ENCODE measurements at places on chromosomes 2 and 18.

- no peak for DNase-seq
These were observed 1.9 kb upstream of the ODC1 start for GRCh38 chr2:10449838-10450691.

DNA sequence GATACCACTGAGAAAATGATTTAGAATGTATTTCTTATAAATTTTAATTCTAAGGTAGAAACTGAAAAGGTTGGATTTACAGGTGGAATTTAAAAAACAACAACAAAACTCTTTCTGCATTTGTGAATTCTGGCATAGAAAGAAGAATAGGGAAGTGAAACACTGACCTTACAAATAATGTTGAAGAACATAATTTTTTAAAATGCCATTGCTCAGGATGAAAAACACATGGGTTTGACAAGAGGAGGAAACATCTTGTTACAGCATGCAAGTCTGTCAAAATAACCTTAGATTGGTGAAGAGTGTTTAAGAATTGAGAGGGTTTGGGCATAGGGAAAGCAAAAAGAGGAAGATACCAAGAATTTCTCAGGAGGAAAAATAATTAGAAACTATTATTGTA lies 184.3 kb downstream of the UBE2E3 start:
- no peak for DNase-seq

DNA sequence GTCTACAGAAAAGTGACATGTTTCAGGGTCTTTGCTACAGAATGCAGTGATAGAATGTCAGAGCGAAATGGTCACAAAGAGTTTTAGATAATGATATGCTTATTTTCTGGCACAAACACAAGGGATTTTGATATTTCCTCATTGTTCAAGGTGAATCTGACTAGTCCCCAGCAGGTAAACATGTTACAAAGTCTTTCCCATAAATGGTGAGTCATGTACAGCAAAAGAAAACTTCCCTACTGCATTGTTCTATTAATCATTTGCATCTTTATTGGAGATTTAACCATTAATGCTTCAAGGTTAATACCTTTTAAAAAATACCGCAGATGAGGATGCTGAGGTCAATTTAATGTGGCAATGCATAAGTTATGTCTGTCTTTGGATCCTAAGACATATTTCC lies 19.1 kb upstream of the TRIB2 start:
- no peak for DNase-seq

- DNase-seq, result no peak
These were observed 1465.6 kb upstream of the ZEB2 start for GRCh38 chr2:145985517-145985916.

DNA sequence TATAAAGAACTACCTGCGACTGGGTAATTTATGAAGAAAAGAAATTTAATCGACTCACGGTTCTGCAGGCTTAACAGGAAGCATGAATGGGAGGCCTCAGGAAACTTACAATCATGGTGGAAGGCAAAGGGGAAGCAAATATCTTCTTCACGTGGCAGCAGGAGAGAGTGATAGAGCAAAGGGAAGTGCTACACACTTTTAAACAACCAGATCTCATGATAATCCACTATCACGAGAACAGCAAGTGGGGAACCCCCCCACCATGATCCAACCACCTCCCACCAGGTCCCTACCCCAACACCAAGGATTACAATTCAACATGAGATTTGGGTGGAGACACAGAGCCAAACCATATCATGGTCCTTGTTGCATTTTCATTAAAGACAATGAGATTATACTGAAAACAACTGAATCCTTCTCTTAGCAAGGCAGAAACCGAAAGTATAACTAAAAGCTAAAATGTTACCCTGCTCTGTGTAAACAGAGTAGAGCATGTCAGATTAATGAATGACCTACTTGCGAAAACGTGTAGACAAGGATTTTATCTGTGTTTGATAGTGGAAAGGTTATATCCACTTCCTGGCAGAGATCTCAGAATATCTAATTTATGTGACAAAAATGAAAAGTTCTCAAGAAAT lies 60.1 kb upstream of the RBBP8 start:
- no peak for DNase-seq

DNA sequence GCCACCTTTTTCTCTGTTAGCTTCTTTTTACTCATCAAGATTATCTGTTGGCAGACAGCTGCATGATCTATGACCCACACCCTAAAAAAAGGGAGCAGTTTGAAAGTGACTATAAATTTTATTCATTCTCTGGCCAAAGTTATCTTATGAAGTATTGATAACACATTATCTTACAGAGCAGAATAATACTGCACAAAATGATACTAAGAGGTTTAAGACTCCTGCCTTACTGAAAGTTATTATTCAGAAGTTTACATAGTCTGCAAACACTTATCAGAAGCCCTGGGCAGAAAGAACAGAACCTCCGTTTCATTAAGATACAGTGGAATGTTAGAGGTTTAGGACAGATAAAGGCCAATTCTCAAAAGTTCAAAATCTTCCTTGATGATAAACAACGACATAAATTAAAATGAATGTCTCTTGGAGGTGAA lies 78.2 kb downstream of the ZEB2 start:
- DNase-seq, result no peak

DNA sequence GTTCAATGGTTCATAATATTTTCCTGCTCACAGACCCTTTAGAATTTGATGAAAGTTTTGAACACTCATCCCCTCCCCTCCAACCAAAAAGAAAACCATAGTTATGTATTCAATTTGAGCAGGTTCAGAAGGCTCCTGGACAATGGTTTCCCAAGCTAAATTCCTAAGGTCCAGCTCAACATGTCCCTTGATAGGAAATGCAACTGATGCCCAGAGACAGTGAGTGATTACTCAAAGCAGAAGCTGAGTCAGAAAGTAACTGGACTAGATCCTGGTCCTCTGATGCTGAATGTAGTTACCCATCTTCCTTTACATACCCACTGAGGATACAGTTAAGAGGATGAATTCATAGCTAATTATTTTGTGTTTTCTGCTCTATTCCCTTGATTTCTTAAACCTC lies 218.9 kb upstream of the NCKAP5 start:
- DNase-seq, result peak; percentile 63
